Activated naive CD8-positive, alpha-beta T cell treated with anti-CD3 and anti-CD28 coated beads, Interleukin-2, amount 10 ng/mL, durations not matched to agents 7 days and 5 days (primary cell): ENCODE measurements at places on chromosomes 6 and 20. TPM values are rescaled to one million over a fixed set of nuclear protein-coding genes. Genes with fewer than 3 reads are reported as not detected.

Gene BFSP1
- total RNA-seq, result 0.17 TPM

Gene ARFRP1
- total RNA-seq, result 68.8 TPM

Gene ALDH5A1
- 6.9 TPM for total RNA-seq

Gene DDO
- total RNA-seq, result not detected

Gene CD83
- 10.5 TPM for total RNA-seq

Gene CYP39A1
- not detected for total RNA-seq

Gene SLC24A3
- total RNA-seq, result not detected

Gene PTCHD4
- total RNA-seq, result not detected

Gene TMEM200A
- total RNA-seq, result 1.4 TPM

Gene SLC22A7
- not detected for total RNA-seq

Gene NR2E1
- total RNA-seq, result not detected

Gene CLVS2
- not detected for total RNA-seq

Gene XKR7
- total RNA-seq, result not detected

Gene UNC5CL
- 4.2 TPM for total RNA-seq

Gene FOXQ1
- not detected for total RNA-seq

Gene HEY2
- total RNA-seq, result 0.11 TPM

Gene TRIM31
- not detected for total RNA-seq

Gene MEI4
- not detected for total RNA-seq

Gene SMOC2
- not detected for total RNA-seq

Gene TEAD3
- total RNA-seq, result 0.19 TPM

Gene DOK5
- not detected for total RNA-seq

Gene APCDD1L
- total RNA-seq, result not detected

Gene SLC35F1
- not detected for total RNA-seq

Gene FAM83C
- not detected for total RNA-seq

Gene SLC22A16
- total RNA-seq, result not detected

Gene WFDC5
- total RNA-seq, result not detected

Gene RGS17
- total RNA-seq, result not detected

Gene KHDC1
- 5.0 TPM for total RNA-seq

Gene SMPDL3A
- 0.17 TPM for total RNA-seq

Gene TFEB
- total RNA-seq, result 17.6 TPM

Gene HTR1E
- total RNA-seq, result not detected

Gene SULF2
- total RNA-seq, result 0.68 TPM
